ENCODE measurements at places on chromosomes 2 and 18.
A peak's percentile ranks its signal among the peaks of the same experiment; 100 is the strongest.

GRCh38 chr2:15260835-15261234 lies 300.3 kb downstream of the NBAS start:
- no peak for DNase-seq

DNA sequence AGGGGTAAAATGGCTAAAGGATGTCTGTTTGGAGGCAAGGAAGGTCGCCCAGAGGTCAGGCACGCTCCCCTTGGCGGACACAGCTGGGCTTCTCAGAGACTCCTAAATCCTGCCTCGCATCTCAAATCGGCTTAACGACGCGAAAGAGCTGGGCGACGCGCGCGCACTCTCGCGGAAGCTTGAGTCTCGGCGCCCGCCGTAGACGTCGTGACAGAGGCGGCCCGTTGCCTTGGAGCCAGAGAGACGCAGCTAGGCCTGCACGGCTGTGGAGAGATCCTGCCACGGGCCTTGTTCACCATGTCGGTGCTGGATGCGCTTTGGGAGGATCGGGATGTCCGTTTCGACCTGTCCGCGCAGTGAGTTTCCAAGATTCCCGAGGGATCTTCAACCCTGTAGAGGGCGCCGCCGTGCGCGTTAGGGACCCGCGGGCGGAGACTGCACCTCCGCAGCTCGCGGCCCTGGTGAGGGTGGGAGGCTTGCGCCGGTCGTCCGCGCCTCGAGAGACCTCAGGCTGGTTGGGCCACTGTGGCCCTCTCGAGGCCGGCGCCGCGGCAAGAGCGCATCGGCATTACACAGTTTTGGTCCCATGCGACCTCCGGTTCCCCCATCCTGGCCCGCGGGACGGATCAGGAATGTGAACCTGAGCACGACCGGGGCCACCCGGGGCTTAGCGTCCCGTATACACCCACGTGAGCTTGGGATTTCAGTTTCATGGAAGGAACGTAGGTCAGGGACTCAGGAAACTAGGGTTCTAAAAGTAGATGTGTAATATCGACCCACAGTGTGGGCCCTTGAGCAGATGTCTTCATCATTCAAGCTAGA lies at the start of gene BBS5:
Gene BBS5 (plus strand): TSS at position 238 of the 822 bp plus-strand sequence. CDS start 60 bp downstream, at position 298.
- DNase-seq, result peak; percentile 5

DNA sequence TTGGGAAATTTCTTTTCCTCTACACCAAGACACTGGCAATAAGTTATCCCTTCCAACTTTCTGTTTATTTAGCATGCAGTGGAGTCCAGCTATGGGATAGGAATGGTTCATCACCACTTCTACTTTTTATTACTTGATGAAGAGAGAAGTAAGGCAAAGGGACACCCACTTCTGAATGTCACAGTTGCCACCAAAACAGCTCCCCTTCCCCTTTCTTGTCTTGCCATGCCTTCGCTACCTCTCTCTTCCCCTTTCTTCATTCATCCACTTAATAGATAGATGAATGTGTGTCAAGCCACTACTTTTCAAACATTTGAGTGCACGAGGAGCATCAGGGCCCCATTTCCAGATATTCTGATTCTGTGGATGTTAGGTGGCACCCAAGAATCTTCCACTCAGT lies 59.6 kb downstream of the KCTD18 start:
- peak; percentile 6 for DNase-seq

DNA sequence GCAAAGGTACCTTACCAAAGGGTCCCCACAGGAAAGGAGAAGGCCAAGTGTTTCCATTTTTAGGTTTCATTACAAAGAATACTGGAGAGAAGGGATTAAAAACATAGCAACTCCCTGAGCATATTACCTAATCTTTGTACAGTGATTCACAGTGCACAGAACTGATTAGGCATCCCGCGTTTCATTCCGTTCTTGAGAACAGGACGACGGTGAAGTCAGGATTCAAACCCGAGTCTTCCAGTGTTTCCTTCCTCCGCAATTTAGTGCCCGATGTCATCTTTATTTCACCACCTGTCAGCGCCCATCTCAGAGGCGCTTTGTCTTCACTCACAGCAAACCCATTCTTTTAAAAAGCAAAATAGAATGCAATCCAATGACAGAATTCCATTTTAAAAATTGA lies 488.5 kb downstream of the EIPR1 start:
- DNase-seq, result no peak

GRCh38 chr18:8411492-8411891 lies 197.7 kb upstream of the RAB12 start:
- no peak for DNase-seq

DNA sequence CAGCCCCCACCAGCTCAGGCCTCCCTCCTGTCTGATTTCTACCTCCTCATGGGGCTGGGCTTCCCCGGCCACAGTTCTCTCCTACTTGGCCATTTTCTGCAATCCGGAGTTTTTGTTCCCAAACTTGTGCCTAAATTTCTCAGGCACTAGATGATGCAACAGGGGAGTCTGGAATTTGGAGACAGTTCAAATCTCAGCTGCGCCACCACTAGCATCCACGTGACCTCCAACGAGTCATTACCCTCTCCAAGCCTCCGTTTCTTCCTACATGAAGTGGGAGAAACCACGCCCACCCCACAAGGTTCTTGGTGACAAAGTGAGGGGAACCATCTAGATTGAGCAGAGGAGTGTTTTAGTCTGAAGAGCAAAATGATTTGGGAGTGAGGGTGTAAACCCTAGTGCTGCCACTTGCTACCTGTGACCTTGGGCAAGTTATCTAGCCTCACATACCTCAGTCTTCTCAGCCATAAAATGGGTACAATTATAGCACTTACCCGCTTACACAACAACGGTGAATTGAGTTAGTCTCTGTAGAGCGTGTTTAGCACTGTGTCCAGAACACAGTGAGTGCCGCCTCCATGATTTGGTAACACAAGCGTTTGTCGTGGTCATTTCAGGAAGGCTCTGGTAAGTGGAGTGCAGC lies 61.4 kb upstream of the ASAP2 start:
- no peak for DNase-seq

DNA sequence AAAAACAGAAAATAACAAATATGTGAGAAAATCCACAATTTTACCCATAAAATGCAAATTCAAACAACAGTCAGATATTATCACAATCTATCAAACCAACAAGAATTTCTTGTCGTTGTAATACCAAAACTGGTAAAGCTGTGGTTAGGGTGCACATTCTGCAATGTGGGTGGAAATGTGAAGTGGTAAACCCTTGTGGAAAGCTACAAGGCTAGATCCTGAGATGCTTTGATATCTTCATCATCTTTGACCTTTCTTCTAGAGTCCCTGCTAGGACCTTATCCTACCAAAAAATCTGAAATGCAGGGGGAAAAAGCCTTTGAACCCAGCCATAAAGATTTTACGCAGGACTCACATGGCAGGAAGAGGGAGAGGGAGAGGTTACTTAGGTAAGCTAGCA lies 17.2 kb upstream of the ATG16L1 start:
- no peak for DNase-seq

- DNase-seq, result no peak
Observed at GRCh38 chr2:36578343-36579296, 19.3 kb downstream of the FEZ2 start.
